ENCODE measurements at places on chromosomes 7 and 10.

GRCh38 chr7:47535035-47535703, 46.7 kb downstream of the TNS3 start:
- no peak for DNase-seq

- no peak for DNase-seq
Measured at GRCh38 chr10:15821046-15821683, 39.1 kb downstream of the MINDY3 start.

DNA sequence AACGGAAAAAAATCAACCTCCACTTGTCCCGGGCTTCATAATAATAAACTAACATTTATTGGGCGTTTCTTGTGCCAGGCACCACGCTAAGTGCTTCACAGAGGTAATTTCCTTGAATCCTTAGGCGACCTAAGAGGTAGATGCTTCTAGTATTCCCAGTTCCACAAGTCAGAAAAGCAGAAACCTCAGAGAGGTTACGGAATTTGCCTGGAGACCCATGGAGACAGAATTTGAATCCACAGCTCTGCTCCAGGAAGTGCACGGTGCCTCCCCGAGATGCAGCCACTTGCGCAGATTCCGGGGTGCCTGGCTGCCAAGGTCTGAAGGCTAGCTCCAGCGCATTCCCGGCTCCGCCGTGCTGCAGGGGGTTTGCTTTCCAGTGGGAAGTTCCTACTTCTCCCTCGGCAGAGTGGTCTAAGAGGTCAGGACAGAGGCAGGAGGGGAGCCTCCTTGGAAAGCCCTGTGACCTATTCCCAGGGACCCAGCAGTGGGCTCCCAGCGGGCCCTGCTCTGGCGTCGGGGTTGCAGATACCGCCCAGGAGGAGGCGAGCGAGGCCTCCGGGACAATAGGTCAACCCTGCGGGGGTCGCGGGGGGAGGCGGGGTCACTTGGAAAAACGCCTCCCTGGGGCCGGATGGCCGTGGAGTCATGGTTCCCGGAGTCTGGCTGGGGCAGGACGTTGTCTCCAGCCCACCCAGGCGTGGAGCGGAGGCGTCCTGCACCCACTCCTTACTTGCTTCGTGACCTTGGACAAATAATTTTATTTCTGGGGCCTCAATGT, 10.1 kb upstream of the NKX2-3 start:
- DNase-seq = no peak

DNA sequence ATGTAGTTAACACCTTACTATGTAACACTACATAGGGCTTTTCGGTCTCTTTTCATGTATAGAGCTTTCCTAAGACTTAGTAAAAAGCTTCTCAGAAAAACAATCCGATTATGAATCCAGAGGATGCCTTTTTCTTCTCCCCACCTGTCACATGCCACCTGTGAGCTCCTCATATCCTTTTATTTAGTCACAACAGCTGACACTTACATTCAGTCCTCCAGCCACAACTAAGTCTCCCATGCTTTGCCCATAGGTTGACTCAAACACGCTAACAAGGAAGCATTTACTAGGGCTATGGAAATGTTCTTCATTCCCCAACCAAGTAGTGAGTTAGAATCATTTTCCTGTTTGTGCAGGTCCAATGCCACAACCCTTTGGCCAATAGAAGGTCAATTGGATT, 7.9 kb downstream of the ENO4 start:
- no peak for DNase-seq

- peak; percentile 97 for DNase-seq
Measured at GRCh38 chr7:134174795-134175261, 47.7 kb downstream of the LRGUK start.

GRCh38 chr7:128424686-128425275, 15.0 kb upstream of the IMPDH1 start:
- no peak for DNase-seq

DNA sequence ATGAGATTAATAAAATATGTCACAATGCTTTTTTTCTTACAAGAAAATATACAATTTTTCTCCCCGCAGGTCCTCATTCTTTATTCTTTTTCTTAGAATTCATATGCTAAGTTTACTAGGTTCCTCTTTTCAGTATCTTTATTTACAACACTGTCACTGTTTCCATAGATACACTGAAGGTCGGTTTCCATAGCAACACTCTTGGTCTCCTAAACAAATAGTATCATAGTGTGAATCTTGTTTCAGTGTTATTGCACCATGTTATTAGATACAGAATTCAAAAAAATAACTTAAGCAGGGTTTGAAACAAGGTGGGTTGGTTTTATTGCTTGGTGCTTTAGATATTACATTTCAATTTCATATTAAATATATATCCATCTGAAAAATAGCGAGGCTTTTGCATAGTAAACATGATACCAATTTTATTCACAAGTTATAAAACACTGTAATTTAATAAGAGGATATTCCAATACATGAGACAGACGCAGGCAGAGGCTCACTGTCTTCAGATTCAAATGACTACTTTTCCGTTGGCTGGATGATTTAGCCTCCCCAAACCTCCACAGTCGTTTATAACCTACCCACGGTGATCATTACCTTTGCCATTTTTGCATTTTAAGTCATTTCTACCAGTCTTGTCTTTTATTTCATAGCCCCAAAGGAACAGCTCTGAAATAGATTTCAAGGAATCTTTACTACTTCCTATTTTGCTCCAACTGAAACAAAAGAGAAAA, 88.9 kb upstream of the KLF6 start:
- DNase-seq = peak; percentile 93

GRCh38 chr10:8057636-8058273, 3.3 kb downstream of the GATA3 start:
- DNase-seq = no peak

DNA sequence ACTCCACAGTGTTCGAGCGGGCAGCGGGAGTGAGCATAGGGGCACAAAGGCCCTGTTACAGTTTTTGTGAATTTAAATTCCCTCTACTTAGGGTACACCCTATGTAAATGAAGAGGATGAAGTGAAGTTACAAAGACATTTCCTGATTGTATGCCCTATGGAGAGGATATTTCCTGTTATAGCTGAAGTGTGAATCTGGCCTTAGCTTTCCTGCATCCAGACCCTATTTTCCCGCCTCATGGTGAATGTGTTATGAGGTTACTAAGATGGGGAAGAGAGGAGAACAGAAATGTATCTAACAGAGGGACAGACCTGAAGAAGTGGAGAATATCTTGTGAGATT, 37.8 kb upstream of the COMMD3 start:
- no peak for DNase-seq

DNA sequence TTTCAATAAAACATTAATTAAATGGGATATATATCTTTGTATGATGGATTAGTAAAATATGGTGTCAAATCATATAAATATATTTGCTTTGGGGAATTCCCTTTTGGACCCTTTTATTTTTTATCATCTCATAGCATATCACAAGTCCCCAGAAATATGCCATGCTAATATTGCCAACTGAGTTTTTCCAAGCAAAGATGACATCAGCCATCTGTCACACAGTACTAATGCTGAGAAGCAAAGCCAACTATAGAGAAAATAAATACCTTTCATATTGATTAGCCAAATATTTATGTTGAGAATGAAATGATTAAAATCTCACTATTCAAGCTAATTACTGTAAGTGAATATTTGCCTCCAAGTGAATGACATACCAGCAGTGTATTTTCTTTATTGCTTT, 575.3 kb downstream of the ETV1 start:
- no peak for DNase-seq

- no peak for DNase-seq
Measured at GRCh38 chr10:126854726-126855495, 50.3 kb upstream of the DOCK1 start.

DNA sequence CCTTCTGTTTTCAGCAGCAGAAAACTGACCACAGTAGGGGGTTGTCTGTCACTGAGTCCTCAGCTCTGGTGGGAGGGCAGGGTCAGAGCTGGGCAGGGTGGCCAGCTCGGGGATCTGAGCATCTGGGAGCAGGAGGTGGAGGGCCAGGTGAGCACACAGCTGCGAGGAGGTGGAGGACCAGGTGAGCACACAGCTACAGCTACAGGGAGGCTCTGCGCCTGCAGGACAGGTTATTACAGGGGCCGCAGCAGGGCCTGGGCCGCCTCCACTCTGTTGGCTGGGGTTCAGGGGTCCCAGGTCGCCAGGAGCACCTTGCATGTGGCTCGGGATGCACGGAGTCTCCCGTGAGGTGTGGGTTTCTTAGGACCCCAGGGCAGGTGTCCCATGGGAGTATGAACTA, 52.4 kb upstream of the PRKAR1B start:
- no peak for DNase-seq

DNA sequence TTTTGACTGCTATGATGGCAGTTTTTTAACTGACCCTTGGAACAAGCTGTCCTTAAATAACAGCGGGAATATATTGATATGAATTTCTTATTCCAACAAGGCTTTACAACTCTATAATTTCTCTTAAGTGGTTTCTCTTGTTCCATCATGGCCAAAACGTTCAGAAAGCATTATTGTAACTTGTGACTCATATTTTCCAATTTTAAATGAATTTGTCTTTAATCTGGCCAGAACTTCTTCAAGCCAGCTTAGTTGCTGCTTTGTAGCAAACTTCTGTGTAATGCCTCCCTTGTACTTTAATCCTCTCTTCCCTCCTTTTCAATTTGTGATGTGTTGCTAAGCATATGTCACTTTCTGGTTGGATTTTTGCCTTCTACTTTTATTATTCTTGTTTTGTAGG, 271.9 kb downstream of the KIF20B start:
- DNase-seq = no peak

- no peak for DNase-seq
Measured at GRCh38 chr10:131911451-131911850, 10.6 kb downstream of the PPP2R2D start.

- peak; percentile 30 for DNase-seq
Measured at GRCh38 chr7:91239171-91239604, 25.0 kb upstream of the FZD1 start.

DNA sequence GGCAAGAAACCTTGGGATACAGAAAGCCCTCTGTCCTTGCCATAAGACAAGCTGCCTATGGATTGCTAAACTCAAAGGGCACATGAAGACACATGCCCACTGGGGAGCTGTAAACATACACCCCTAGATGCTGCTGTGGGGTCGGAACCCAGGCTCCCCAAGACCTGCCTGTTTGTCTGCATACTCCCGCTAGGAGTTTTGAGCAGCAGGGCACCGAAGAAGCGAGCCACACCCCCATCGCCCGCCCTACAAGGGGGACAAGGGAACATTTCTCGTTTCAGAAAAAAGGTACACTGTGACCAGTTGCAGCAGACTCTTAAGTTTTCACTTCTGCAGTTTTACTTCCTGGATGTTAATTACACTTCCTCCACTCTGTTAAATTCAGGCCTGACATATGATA, 680.2 kb upstream of the GHITM start:
- DNase-seq = no peak

- no peak for DNase-seq
Measured at GRCh38 chr7:155860840-155861479, 48.7 kb upstream of the SHH start.

GRCh38 chr10:74587109-74587854, 239.1 kb upstream of the KAT6B start:
- no peak for DNase-seq

- peak; percentile 68 for DNase-seq
Measured at GRCh38 chr10:124332426-124332825, 86.3 kb downstream of the OAT start.

GRCh38 chr10:48667960-48668590, 16.6 kb upstream of the WDFY4 start:
- DNase-seq = peak; percentile 66

DNA sequence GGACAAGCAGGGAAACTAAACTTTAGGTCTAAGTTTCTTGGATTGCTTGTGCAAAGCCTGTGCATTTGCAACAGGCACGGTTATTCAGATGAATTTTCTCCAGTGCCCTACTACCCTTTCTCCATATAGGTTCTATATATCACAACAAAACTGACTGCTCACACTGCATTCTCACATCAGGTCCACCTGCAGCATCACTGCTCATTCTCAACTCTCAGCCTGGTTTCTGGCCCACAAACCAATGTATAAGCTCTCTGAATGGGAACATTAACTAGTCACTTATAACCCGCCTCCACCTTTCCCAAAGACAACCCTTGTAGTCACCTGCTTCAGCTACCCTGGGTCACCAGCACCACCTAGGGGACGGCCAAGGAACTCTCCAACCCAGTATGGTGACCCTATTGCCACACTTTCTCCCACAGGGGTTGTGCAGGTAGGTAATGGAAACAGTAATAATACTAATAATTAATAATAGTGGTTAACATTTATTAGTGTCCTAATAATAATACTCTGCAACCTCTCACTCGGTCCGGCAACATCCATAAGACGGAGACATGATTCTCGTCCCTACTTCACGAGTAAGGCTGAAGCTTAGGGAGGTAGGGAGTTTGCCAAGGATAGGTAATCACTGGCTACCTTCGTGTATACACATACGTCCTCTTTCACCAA, 97.3 kb downstream of the CLEC2L start:
- no peak for DNase-seq

- DNase-seq = no peak
Measured at GRCh38 chr7:77252506-77252905, 52.9 kb upstream of the FGL2 start.

DNA sequence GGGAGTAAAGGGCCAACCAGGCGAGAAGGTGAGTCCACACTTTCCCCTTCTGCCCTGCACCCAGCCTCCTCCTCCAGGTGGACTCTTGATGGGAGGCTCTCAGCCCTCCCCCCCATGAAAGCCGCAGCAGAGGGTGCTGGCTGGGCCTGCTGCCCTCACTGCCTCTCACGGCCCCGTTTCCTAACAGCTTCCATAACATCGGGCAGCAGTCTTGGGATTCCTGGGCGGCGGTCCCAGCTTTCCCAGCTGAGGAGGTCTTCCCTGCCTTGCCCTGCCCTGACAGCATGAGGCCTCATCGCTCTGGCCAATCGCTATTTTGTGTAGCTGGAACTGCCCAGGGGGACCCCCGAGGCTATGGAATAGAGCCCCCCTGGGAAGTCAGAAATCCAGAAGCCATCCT, 76.3 kb downstream of the COL13A1 start:
- no peak for DNase-seq

DNA sequence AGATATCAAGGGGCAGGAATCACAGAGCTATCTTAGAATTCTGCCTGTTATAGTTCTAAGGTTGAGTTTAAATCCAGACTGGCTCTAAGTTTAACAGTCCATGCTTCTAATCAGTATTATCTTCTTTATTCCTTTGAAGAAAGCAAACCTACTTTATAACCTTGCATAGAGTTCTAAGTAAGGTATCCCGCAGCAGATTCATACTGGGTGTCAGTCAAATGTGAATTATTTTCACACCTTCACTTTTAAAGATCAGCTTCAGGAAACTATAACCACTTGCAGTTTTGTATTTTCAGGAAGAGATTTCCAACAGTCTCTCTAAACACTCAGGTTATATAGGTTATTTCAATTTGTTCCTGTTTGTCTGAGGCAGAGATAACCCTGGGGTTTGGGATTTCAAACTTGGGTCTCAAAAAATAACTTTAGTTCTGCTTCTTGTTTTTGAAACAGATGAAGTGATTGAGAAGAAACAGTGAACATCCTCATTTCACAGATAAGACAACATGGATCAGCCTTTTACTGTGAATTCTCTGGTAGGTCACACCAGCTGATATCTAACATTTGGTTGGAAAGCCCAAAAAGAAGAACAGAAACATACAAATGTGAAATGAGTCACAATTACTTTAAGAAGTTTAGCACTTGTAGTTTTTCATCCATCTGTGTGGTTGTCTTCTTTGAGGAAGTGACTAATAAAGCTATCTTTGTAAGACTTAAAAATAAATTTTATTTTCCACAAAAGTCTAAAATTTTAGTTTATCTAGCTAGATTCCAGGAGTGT, 21.4 kb downstream of the STAMBPL1 start:
- DNase-seq = peak; percentile 93

- DNase-seq = no peak
Measured at GRCh38 chr10:49651917-49652316, 27.5 kb upstream of the C10orf53 start.

GRCh38 chr10:113130014-113130641, 180.1 kb downstream of the TCF7L2 start:
- no peak for DNase-seq
